IMR-90 (cell line): ENCODE measurements at places on chromosomes 2 and 18. TPM values are rescaled to one million over a fixed set of nuclear protein-coding genes. Genes with fewer than 3 reads are reported as not detected.

Gene DAPL1
- total RNA-seq: not detected in 2 replicates

GRCh38 chr2:121282800-121283385, 2.1 kb downstream of the TFCP2L1 start:
- no peak for DNase-seq

GRCh38 chr2:42809819-42810120, 17.4 kb upstream of the HAAO start:
- peak; percentile 77 for DNase-seq

DNA sequence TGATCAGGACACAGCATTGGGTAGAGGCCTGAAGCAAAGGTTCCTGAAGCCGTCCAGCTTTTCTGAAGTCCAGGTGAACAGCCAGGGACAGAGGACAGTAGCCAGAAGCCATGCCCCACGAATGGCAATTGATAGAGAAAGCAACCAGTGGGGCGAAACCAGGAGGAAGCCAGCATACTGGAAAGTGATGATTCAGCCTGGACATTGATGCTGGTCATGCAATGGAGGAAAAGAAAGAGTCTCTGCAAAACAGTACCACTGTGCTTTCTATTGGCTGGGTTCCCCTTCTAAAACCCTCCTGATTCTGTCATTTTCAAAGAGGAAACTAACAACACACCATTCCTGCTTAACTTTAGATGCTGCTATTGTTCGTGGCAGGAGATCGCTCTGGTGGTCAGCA, 221.4 kb upstream of the EPAS1 start:
- DNase-seq: no peak

DNA sequence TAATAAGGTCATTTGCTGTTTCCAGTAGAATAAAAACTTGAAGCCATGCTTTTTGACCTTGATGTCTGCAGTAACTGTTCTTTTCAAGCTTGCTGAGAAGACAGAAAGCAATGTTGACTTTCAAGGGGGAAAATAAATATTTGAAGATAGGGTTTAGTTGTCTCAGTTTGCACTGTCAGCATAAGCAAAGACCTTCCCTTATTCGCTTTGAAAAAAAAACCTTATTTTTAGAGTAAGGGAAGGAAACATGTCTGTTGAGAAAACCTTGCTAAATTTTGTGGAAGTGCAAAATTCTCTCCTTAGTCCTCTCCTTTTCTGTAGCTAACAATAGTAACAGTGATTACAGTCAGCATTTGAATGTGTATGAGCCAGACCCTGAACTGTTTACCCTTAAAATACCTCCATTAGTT, 43.1 kb downstream of the MAP4K4 start:
- DNase-seq: peak; percentile 37
